Naive thymus-derived CD4-positive, alpha-beta T cell (primary cell): ENCODE measurements at places on chromosomes 16 and 17.

- no peaks in the 10 kb centered on the region for H3K36me3 ChIP-seq
- H3K4me3 ChIP-seq: no peak overlapping the region
- peak overlapping the region; percentile 51 for H3K27ac ChIP-seq
- no peak for DNase-seq
These were observed 282.0 kb downstream of the SEC14L1 start for GRCh38 chr17:77422748-77423113.

DNA sequence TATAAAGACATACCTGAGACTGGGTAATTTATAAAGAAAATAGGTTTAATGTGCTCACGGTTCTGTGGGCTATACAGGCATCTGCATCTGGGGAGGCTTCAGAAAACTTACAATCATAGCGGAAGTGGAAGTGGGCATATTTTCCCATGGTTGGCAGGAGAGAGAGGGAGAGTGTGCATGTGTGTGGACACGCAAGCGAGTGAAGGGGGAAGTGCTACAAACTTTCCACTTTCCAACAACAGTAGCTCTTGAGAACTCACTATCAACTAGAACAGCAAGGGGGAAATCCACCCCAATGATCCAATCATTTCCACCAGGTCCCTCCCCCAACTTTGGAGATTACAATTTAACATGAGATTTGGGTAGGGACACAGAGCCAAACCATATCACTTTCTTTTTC, 11.1 kb downstream of the TAOK1 start:
- no peak overlapping the region for H3K4me3 ChIP-seq
- H3K27ac ChIP-seq: no peak overlapping the region
- no peak for DNase-seq
- H3K27me3 ChIP-seq: no peaks in the 10 kb centered on the region
- H3K36me3 ChIP-seq: peaks cover 11% of the 10 kb centered on the region

DNA sequence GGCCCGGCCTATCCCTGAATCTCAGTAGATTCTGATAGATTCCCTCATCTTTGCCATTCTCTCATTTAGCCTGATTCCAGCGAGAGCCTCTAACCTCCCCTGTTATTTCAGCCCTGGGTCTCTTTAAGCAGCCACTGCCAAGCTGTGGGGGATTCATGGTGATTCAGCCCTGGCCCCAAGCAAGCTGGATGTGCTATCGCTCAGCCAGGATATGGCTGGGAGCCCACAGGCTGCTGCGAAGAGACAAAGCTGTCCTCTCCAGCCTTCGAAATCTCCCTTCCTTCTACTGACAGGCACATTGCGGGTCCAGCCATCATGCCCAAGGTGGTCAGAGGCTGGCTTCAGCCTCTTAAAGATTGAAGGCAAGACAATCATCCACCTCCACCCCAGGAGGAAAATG, 394.1 kb downstream of the SOX9 start:
- H3K27ac ChIP-seq: no peak overlapping the region
- DNase-seq: no peak
- no peak overlapping the region for H3K4me3 ChIP-seq
- H3K27me3 ChIP-seq: no peaks in the 10 kb centered on the region
- no peaks in the 10 kb centered on the region for H3K36me3 ChIP-seq

GRCh38 chr17:73689596-73690275, 45.5 kb upstream of the SDK2 start:
- no peak for DNase-seq
- no peaks in the 10 kb centered on the region for H3K36me3 ChIP-seq
- H3K4me3 ChIP-seq: no peak overlapping the region
- H3K4me1 ChIP-seq: no peaks in the 10 kb centered on the region
- no peaks in the 10 kb centered on the region for H3K27me3 ChIP-seq
